HS-5 (cell line): ENCODE measurements at places on chromosomes 3 and 15.

- DNase-seq = no peak
These were observed 51.9 kb downstream of the WWTR1 start for GRCh38 chr3:149605902-149606301.

- DNase-seq = no peak
These were observed 13.8 kb upstream of the KCNMB2 start for GRCh38 chr3:178522200-178523052.

DNA sequence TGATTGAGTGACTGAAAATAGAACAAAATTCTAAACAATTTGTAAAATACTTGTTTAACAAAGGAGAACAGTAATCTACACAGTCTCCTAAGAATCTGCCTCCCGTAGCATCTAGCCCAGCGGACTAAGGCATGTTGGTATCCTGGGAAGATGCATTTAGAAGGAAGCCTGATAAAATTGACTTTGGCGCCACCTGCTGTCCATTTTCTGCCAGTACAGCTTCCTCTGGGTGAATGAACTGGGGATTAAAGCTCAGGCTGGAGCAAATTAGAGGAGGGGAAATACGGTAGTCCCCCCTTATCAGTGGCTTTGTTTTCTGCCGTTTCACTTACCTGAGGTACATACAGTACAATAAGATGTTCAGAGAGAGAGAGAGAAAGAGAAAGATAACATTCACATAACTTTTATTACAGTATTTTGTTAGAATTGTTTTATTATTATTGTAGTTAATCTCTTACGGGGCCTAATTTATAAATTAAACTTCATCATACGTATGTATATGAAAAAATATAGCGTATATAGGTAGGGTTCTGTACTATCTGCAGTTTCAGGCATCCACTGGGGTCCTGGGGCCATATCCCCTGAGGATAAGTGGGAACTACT is 191.6 kb downstream of the GAP43 start:
- DNase-seq = peak; percentile 43

DNA sequence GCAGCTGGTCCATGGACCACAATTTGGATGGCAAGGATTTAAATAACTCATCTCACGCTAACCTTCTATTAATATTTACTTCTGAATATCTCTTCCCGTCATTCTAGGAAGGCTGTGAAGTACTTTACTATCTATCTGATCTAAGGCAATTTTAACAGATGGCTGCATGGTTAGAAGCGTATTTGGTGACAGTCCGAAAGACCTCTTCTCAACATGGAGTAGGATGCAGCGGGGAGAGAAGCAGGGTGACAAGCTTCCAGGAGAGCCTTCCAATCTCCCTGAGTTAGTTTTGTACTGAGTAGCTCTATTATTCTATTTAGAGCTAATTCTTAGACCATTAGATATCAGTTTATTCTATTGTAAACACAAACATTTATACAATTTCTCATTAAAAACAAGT is 309.4 kb downstream of the PLCL2 start:
- DNase-seq = no peak

DNA sequence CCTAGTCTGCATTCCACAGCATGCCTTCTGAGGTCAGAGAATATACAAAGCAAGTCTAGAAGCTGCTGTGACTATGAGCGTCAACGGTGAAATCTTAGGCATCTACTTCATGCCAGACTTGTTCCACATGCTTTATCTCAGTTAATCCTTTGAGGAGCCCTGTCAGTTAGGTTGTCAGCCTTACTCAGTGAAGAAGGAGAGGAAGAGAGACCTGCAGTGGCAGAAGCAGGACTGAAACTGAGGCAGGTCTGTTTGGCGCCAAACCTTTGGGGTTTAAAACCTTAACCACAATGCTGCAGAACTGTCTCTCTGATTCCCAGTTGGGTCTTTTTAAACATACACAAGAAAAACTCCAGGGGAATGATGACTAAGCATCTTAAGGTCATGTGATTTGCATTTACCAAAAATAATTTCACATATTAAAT is 139.0 kb upstream of the LIPC start:
- DNase-seq = no peak

- DNase-seq = no peak
These were observed 767.7 kb upstream of the ALCAM start for GRCh38 chr3:104598848-104599511.

GRCh38 chr3:130997289-130997688 is 29.3 kb downstream of the ASTE1 start:
- DNase-seq = no peak

DNA sequence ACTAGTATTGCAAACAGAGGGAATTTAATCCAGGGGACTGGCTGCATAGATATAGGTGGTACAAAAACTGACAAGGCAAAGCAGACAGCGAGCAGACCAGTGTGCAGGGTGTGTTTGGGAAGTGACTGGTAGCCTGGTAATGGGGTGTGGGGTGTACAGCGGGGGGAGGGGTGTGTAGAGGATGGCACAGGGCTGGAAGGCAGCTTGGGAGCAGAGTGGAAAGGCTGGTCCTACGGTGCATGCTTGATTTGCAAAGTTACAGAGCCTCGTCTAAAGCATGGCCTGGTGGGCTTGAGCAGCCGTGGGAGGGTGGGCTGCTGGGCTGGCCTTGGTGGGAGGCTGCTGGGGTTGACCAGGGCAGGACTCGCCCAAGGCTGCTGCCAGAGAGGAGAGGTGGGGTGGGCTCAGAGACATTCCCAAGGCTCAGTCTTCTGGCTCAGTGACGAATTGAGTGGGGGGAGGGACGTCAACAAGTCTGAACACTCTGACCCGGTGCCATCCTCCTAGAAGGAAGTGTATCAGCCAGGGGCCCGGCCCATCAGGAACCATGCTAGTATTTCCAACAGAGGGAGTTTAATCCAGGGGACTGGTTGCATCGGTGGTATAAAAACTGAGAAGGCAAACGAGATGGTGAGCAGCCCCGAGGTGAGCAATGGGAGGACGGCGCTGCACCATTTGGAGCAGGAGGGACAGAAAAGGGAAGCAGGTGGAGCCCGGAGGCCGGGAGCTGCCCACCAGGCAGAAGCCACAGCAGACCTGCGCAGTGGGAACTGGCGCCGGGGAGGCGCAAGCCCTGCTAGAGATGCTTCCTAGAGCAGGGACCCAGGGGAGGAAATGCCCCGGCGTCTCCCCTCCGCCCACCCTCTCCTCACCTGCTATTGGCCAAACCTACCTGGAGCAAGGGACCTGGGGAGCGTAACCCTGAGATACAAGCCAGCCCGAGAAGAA is 29.2 kb downstream of the CPN2 start:
- DNase-seq = no peak

GRCh38 chr15:48766196-48766595 is 44.7 kb downstream of the CEP152 start:
- no peak for DNase-seq

GRCh38 chr3:16516695-16517481 is 3.4 kb upstream of the RFTN1 start:
- DNase-seq = no peak

GRCh38 chr15:99435113-99435695 is 130.6 kb upstream of the MEF2A start:
- DNase-seq = no peak

GRCh38 chr3:86379280-86379679 is 611.7 kb downstream of the VGLL3 start:
- no peak for DNase-seq
